Left colon (tissue), 2 donors: ENCODE measurements at places on chromosomes 7 and 10.

DNA sequence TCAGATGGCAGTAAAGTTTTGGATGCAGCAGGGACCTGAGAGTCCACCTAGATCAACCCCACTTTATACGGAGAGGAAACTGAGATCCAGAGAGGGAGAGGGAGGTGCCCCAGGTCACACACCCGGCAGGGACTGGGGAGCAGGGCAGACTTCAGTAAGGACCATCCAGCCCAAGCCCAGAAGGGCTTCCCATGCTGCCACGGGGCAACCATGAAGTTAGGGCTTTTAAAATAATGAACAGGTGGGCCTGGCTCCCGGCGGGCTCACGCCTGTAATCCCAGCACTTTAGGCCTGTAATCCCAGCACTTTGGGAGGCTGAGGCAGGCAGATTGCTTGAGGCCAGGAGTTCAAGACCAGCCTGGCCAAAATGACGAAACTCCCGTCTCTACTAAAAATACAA, 98.5 kb downstream of the HIP1 start:
- DNase-seq: no peak

GRCh38 chr10:79292891-79293746, 54.1 kb upstream of the PPIF start:
- no peak for DNase-seq

DNA sequence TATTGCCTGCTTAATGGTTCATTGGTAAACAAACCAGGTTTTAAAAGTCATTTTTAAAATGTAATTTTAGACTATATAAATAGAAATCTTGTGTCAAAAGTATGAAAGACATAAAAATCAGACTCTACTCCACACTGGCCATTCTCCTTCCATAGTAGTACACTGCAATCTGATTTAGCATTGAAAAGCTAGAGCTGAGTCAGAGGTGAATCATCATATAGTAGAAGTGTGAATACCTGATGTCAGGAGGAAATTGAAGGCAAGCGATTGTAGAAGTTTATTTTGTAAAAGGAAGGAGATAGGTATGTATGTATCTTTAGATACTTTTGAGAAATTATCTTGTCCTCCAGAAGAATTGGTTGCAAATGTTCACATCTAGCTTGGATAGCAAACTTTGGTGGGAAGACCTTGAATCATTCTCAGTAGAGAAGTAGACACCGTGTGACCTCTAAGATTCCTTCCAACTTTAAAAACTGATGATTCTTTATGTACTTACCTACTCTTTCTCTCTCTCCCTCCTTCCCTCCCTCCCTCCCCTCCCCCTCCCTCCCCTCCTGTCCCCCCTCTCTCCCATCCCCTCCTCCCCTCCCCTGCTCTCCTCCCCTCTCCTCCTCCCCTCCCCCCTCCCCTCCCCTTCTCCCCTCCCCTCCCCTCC, 88.1 kb downstream of the BTAF1 start:
- no peak for DNase-seq

- DNase-seq: no peak
Measured at GRCh38 chr7:55325371-55325792, 39.8 kb upstream of the LANCL2 start.

DNA sequence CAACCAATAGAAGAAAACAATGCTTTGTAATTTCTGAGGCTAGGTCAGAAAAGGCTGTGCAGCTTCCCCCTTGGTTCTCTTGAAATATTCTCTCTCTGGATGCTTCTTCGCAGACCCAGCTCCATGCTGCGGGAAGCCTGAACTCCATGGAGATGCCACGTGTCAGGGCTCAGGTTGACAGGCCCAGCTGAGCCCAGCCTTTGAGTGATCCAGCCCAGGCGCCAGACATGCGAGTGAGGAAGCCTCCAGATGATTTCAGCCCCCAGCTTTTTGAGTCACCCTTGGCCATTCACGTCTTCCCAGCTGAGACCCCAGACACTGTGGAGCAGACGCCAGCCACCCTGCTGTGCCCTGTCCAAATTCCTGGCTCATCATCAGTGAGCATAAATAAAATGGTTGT, 378.4 kb upstream of the NRP1 start:
- no peak for DNase-seq

- no peak for DNase-seq
Measured at GRCh38 chr10:58414270-58415041, 29.2 kb downstream of the TFAM start.

DNA sequence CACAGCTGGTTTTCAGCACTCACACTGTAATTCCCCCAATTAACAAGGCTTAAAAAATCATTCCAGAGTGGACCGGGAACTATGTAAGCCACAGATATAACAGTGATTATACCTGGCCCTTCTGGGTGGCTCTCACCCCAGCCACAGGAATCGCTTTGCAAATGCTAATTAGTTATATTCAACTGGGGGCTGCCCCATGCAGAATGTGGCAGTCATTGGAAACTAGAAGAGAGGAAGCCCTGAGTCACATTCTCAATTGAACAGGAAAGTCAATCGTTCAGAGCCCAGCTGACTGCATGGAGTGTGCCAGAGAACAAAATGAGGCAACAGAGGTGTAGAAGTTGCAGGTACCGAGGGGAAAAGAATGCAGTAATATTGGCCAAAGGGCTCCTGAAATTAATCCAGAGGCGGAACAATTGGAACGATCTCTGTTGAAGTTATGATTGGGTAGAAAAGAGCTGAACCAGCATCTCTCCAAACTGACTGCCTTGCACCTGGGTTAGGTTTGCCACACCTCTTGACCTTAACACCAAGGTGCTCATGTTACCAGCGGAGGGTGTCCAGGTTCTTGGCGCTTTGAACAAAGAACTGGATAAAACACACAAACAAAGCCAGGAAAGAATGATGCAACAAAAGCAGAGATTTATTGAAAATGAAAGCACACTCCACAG, 909.7 kb upstream of the AUTS2 start:
- DNase-seq: no peak

GRCh38 chr7:13104128-13104527, 416.7 kb downstream of the ARL4A start:
- no peak for DNase-seq

DNA sequence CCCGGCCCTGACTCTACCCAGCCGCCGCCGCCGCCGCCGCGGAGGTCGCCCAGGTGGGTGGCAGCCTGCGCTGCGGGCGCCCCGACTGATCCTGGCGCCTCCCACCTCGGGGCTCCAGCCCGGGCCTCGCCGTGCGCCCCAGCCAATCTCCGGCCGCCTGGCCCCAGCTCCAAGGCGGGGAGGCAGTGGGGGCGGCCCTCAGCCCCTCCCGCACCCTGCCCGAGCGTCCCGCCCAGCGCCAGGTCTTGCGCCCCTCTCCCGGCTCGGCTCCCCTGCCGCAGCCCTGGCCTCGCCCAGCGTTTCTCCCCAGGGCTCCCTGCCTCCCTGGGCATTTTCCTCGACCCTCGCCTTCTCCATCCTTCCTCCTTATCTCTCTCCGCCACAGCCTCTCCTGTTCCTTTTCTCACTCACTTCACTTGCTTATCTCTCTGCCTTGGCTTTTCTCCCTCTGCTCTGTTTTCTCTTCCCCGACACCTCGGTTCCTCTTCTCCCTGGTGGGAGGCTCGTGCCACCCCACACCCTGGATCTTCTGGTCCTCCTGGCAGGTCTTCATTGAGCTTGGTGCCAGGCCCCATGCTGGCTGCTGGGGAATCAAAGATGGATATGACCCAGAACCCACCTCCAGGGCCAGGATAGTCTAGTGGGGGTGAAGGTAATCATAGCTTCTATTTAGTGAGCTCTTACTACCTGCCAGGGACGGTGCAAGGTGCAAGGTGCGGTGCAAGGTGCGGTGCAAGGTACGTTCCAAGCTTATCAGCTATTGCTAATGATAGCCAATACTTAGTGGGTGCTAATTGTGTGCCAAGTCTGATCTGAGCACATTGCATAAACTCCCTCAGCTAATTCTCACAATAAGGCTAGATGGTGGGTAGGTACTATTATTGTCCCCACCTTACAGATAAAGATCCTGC, at the start of gene SFRP5:
SFRP5 (minus strand) TSS at position 87 of the 911 bp plus-strand sequence. CDS start 166 bp downstream, outside the sequence.
- DNase-seq: no peak

- no peak for DNase-seq
Measured at GRCh38 chr7:7157887-7158271, 24.5 kb upstream of the C1GALT1 start.

DNA sequence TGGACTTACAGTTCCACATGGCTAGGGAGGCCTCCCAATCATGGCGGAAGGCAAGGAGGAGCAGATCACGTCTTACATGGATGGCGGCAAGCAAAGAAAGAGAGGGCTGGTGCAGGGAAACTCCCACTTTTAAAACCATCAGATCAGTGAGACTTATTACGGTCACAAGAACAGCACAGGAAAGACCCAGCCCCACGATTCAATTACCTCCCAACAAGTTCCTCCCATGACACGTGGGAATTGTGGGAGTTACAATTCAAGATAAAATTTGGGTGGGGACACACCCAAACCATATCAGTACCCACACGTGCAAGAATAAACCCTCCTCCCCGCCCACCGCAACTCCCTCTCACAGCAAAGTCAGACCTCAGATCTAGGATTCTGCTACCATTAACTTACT, 4.5 kb upstream of the AIFM2 start:
- no peak for DNase-seq

GRCh38 chr10:117167789-117168674, 29.3 kb upstream of the KCNK18 start:
- DNase-seq: peak; percentile 71

DNA sequence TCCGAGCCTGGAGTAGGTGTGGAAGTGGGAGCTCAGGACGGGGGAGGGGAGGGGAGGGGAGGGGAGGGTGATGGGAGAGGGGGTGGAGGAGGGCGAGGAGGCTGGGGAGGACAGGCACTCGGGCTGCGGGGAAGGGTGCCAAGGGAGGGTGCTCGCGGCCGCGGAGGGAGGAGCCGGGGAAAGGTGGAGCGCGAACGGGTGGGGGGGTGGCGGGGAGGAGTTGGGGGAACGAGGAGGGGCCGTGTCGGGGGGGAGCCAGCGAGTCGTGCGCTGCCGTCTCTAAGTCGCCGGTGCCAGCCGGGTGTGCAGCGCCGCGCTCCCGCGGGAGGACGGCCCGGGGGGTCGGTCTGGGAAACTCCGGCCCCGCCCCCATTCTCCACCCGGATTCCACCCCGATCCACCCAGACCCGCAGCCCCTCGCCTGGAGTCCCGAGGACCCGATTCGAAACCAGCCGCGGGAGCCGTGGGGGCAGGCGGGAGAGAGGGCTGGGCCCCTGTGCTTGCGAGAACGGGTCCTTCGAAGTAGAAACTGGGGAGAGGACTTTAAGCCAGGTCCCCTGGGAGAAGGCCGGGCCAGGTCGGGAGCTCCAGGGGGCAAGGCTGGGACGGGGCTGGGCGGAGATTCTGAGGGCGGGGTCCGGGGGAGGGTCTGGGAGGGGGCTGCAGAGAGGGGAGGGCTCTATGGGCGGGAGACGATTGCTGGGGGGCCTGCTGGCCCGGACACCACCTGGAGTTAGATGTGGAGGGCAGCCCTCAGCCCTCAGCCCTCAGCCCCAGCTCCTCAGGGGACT, at the start of gene ZNF467:
ZNF467 (minus strand) TSS at position 143 of the 791 bp plus-strand sequence. CDS start 2,556 bp downstream, outside the sequence.
- peak; percentile 69 for DNase-seq

DNA sequence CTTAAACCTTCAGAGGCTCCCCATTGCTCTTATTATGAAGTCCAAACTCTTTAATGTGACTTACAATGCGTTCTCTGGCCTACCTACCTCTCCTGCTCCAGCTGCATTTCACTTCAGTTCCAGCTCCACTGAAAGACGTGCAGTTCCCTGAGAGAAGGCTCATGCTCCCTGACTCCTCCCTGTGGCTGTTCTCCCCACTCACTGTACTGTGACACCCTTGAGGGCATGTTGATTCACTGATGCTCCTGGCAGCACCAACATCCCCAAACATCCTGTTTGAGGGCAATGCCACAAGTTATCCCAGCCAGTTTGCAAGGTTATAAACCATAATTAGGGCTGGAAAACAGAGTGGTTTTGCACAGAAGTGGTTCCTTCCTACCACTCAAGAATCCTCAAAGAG, 111.2 kb downstream of the LSM5 start:
- no peak for DNase-seq

DNA sequence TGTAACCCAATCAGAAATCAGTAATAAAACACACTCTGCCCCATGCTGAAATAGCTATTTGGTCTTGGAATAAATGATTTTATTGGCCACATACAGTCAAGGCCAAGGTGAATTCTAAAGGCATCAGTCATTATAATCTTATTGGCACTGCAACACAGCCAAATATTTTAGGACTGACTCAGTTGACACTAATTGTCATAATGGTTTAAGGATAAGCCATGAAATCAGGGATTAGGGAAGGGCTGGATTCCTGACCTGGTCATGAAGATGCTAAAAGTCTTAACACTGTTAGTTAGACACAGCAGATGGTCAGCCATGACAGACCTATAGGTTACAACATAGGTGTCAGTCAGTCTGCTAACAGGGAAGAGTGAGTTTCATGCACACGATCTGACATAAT, 330.3 kb upstream of the NPSR1 start:
- DNase-seq: no peak

DNA sequence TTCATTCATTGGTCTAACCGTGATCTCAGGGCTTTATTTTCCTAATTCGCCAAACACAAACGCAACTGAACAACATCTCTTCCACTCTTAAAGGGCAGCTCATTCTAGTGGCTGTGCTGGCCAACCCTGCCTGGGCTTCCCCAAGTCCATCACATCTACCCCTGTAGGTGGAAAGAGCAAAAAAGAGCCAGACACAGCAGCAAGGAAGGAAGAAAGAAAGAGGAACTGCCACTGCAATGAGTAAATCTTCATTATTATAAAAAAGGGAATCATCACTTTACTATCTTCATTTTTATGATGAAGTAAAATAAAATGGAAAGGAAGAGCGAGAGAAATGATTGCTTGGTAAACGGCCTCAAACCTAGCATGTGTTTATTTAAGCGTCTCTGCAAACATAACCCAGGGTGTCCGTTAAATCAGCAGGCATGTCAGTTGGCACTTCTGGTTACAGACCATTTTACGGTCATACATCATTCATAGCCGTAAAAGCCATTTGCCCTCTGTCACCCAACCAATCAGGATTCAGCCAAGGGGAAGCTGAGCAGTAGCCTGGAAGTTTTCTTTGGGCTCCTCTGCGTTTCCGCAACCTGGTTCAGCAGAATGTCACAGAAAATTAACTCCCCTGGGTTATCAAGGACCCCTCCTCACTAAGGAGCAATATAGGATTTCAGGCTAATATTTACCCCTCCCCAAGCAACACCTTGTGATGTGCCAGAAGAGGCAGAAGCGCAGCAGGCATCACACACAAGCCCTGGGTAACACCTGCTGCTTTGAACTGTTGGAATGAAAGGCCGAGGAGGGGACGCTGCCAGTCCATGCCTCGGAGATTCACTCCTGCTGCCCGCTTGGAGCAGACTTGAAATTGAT, 234.0 kb downstream of the SNX10 start:
- peak; percentile 54 for DNase-seq

DNA sequence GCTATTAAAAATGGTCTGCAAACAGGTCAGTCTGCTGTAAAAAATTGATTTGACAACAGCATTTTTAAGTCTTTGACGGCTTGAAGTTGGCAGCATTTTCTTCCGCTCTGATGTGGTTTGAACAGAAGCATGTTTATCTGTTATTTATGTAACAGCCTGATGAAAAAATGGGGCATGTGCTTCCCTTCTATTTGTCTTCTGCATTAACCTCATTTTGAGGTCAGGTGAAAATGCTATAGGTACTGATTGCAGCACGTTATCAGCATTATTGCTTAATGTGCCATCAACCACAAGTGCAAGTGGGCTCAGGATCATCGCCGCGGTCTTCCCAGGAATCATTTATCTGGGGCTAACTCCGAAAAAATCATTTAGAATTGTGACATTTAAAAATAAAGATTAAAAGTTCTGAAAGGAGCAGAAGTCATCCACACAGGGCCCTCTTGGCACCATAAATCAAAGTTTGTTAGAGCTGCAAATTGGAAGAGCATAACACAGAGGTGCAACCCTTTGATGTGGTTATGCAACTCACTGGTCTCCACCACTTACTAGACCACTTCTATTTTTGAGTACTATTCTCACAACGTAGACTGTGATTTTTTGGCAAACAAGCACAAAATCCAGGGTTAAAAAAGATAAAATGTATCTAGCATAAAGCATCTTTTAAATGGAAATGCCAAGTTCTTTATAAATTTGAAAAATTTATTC, 307.7 kb downstream of the MDFIC start:
- no peak for DNase-seq
